Naive thymus-derived CD8-positive, alpha-beta T cell (primary cell): ENCODE measurements at places on chromosomes 7 and 10. TPM values are rescaled to one million over a fixed set of nuclear protein-coding genes. Genes with fewer than 3 reads are reported as not detected.

Gene MAT1A
- polyA plus RNA-seq, result not detected

Gene DIP2C
- 1.2 TPM for polyA plus RNA-seq

Gene OR2A5
- 0.05 TPM for polyA plus RNA-seq

Gene CADPS2
- polyA plus RNA-seq, result not detected

Gene PILRA
- polyA plus RNA-seq, result 0.60 TPM

Gene PTPRZ1
- polyA plus RNA-seq, result not detected

Gene EPHA1
- polyA plus RNA-seq, result 16.2 TPM

Gene PTN
- polyA plus RNA-seq, result not detected
